ENCODE measurements at places on chromosomes 6 and 20.

DNA sequence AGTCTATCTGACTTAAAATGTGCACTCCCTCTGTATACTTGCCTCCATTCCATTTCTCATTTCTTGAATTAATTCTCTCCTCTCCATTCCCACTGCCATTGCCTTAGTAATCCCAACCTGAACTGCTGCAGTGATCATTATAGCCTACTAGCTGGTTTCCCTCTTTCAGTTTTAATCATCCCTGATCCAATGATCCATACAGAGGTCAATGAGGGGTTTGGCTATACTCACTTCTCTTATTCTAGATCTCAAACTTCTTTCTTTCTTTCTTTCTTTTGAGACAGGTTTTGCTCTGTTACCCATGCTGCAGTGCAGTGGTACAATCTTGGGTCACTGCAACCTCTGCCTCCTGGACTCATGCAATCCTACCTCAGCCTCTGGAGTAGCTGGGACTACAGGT lies 17.6 kb downstream of the MAP3K7 start:
- DNase-seq, result no peak

- DNase-seq, result no peak
Observed at GRCh38 chr6:170180671-170181337, 110.1 kb downstream of the DLL1 start.

- no peak for DNase-seq
Observed at GRCh38 chr6:39273406-39273821, 40.8 kb downstream of the KCNK17 start.

- DNase-seq, result peak; percentile 36
Observed at GRCh38 chr6:32192608-32193039, at the start of gene GPSM3. GPSM3 (minus strand) TSS chr6:32192643; CDS start chr6:32192513, 130 bp downstream.

DNA sequence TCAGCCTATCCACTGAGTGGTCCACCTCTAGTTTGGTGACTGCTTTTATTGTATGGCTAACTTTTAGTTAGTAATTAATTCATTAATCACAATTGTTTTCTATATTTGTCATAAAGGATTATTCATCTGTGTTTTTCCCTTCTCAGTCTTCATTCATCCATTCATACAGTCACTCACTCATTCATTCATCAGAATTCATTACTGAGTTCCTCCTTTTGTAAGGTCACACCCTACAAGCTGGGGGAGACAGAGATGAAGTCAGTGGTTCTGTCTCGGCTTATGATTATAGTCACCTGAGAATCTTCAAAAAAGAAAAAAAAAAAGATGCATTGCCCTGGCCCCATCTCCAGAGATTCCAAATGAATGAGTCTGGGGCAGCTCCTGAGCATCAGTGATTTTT lies 257.1 kb downstream of the ADGB start:
- no peak for DNase-seq

DNA sequence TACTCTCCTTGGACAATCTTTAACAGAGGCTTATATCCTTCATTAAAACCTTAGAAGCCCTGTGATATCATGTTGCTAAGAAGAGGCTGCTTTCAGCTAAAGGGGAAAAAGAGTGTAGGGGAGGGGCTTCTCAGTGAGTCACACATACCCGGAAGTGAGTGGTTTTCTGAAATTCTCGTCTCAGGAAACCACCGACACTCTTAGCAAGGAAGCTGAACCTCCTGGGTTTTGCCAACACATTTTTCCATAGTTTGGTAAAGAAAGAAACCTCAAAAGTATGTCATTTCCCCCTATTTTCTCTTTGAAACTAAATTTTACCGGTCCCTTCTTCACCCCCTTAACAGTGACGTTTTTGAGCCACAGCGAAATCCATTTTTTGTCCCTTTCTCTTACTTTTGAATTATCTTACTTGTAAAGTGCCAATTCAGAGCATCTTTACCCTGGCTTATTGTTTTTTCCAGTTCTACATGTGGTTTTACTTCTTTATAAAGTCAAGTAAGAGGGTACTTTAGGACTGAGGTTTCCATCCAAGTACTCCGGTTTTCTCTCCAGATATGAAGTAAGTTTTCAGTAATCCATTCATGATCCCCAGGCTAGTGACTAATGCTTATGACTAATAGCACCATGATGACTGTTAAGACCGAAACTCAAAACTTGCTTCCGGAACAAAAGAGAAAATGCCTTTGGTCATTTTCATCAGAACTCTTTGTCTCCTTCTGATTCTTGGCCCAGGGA lies 219.3 kb downstream of the ARHGAP18 start:
- DNase-seq, result peak; percentile 77

DNA sequence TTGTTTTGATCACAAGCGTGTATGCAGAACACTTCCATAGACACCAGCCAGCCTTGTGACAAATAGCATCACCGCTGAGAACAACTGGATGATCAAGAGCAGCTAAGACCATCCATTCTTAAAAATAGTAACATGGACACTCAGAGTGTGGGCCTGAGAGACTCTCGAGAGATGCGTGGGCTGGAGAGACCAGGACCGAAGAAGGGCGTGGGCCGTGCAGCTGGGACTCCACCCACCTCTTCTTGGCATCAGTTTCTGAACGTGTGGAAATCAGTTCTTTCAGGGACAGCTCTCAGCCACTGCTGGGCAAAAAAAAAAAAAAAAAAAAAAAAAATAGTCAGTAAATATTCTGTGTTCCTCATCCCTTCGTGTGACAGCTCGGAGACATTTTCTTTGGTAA lies 314.5 kb upstream of the CDH4 start:
- DNase-seq, result no peak

DNA sequence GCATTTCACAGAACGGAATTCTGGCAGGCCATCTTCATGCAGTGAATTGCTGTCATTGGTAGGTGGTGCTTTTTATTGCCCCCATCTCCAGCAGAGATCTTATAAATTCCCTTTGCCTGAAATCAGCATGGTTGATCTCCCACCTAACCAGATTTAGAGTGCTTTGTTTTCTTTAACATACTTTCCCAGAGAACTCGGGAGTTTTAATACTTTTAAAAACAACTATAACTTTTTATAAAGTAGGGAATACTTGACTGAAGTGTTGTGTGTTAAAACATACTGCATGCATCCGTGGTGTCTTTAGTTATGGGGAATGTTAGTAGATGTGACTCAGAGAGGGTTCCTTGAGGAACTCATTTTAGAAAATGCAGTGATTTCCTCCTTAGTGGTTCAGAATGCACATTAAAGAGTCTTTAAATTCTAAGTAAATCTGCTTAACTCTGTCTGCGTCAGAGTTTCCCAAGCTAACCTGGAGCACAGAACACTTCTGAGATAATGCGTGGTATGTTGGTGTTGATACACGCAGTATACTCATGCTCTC lies 54.9 kb downstream of the AKAP12 start:
- no peak for DNase-seq

DNA sequence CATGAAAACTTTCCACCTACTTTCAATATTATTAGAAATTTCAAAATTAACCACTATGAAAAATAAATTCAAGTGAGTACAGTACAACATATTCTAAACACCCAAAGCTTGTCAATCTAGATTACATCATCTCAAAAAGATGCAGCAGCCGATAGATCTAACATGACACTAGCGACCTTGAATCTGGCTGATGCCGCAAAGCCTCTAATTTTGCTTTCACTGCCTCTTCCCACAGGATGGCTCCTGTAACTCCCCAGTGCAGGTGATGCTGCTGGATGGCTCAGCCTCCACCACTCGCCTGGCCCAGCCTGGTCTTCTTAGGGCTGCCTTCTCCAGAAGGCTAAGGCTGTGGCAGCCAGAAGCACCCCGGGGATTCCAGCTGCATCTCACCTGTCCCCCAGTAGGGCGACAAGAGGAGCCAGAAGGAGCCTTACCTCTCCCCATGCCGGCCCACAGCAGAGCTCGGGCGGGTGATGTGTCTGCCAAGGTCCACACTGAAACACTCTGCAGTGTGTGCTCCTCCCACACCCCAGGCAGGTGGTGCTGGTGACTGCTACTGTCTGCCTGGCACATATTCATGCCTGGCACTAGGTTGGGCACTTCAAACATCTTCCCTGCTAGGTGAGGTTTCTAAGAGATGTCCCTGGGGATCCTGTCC lies 82.1 kb downstream of the SLC23A2 start:
- no peak for DNase-seq

DNA sequence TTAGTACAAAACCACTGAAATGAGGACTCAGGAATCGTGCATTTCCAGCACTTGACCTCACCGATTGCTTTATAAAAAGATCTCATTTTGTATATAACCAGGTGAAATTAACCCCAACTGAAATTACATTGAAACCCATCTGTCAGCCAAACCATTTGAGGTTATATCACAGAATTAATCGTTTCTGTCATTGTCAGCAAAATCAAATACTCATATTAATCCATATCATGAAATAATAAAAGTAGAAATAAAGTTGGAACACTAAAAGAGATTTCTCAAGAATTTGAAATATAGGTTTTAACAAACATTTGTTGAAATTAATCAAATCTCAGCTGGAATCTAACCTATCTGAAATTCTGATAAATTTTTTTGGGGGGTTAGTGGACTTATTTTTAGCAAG lies 23.7 kb downstream of the KHDRBS2 start:
- no peak for DNase-seq

DNA sequence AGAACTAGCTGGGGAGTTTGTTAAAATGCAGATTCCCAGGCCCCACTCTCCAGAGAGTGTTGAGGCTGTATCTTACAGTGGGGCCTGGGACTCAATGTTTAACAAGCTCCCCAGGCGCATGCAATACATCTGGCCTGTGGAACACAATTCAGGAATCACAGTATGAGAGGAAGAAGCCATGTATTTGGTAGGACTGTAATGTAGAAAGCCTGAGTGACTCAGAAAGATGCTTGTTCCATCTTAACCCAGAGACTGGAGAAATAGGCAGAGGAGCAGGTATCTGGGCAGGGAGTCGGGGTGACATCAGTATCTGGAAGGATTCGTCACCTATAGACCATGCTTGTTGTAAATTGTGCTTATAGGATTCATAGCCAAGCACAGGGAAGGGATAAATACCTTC lies 90.5 kb downstream of the UNC5CL start:
- DNase-seq, result no peak

DNA sequence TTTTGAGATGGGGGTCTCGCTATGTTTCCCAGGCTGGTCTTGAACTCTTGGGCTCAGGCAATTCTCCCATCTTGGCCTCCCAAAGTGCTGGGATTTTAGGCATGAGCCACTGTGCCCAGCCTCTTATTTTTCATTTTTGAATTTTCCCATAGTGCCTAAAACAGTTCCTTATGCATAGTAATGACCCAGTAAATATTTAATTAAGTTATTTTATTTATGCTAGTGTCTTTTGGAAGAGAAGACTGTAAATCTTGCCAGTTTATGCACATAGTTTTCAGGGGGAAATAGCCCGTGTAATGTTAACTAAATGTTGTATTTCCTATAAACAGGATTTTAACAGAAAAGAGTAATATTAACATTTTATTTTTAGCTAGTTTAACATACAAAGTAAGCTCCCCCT lies 60.3 kb downstream of the AFG1L start:
- DNase-seq, result no peak

DNA sequence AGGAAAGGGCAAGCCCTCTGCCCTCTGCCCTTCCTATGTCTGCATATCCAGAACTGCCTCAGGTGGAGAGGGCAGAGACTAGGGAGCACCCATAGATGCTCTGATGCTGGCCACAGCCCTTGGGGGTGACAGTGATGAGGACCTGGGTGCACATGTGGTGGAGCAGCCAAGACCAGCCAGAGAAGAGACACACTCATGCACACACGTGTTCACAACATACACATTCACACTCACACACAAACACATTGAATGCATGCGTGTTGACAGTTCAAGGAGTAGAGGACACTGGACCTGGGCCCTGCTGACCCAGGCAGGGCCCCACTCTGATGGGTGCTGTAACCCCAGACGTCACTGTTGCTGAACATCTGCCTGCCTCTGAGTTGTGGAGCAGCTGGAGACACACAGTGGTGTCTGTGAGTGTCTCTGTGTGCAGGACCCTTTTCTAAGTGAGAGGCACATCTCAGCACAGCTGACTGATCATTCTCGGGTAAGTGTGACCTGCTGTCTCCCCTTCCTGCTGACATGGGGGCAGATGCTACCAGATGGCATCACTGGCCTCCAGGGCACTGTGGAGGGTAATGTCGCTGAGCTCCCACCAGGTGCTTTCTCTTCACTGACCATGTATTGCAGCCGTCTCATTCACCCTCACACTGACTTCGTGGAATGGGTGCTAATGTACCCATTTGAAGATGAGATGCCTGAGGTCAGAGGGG lies 30.1 kb upstream of the MAS1L start:
- no peak for DNase-seq

GRCh38 chr20:19368351-19368750 lies 155.9 kb downstream of the SLC24A3 start:
- DNase-seq, result no peak

- DNase-seq, result no peak
Observed at GRCh38 chr6:14252271-14252850, 134.8 kb downstream of the CD83 start.

DNA sequence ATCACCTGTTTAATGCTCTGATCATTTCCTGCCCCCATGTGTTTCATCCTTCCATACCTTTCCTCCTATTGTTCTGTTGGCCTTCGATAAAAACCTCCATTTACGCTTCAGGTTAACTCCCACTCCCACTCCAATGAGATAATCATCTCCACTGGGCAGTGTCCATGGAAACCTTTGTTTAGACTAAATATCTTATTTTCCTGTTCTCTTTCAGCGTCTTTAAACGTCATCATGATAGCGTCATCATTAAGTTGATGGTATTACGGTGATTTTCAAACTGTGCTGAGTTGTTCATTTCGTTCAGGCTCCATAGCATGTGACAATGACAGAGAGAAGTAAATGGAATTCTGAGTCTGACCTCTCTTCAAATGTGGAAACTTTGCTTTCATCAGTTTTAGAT lies 970.5 kb upstream of the SLC35B3 start:
- DNase-seq, result no peak

- no peak for DNase-seq
Observed at GRCh38 chr6:45929421-45930361, 86.0 kb downstream of the CLIC5 start.

- no peak for DNase-seq
Observed at GRCh38 chr6:55176958-55177357, 2.6 kb downstream of the HCRTR2 start.

- DNase-seq, result no peak
Observed at GRCh38 chr6:129252377-129253071, 369.6 kb downstream of the LAMA2 start.

- no peak for DNase-seq
Observed at GRCh38 chr6:7341989-7342742, 29.2 kb upstream of the SSR1 start.

DNA sequence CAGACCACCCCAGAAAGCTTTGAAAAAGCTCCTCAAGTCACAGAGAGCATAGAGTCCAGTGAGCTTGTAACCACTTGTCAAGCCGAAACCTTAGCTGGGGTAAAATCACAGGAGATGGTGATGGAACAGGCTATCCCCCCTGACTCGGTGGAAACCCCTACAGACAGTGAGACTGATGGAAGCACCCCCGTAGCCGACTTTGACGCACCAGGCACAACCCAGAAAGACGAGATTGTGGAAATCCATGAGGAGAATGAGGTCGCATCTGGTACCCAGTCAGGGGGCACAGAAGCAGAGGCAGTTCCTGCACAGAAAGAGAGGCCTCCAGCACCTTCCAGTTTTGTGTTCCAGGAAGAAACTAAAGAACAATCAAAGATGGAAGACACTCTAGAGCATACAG lies 39.6 kb downstream of the ZBTB2 start:
- no peak for DNase-seq

- DNase-seq, result no peak
Observed at GRCh38 chr6:38501931-38502330, 137.8 kb downstream of the BTBD9 start.

Measured in KG1 (cell line).